Adrenal gland (tissue), 19 donors: ENCODE measurements at places on chromosomes 5 and 9. TPM values are rescaled to one million over a fixed set of nuclear protein-coding genes. Genes with fewer than 3 reads are reported as not detected.

Gene GNA14
- polyA plus RNA-seq, result 1.9 TPM

Gene ABO
- 9.9 TPM for polyA plus RNA-seq

Gene GCNT1
- polyA plus RNA-seq, result 1.3 TPM

Gene DCAF12
- 88.3 TPM for polyA plus RNA-seq

Gene SPOCK1
- polyA plus RNA-seq, result 58.7 TPM

Gene ANKRD20A1
- polyA plus RNA-seq, result 0.74 TPM

Gene CACFD1
- polyA plus RNA-seq, result 6.5 TPM
